ENCODE measurements at places on chromosomes 1 and 21.

- ATAC-seq = no peak
These were observed 6.9 kb downstream of the TRAPPC10 start for GRCh38 chr21:44018813-44019567.

DNA sequence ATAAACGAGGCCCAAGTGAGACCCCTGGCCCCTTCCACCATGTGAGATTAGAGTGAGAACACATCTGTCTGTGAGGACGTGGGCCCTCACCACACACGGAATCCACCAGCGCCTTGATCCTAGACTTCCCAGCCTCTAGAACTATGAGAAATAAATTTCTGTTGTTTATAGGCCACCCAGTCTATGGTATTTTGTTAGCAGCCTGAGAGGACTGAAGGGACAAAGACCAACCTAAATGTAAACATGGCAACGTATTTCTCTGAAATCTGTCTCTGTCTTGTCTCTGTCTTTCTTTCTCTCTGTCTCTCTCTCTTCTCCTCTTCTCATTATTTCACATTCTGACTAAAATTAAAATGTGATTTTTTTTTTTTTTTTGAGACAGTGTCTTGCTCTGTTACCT, 15.6 kb upstream of the IFI44L start:
- ATAC-seq = no peak

GRCh38 chr1:67759066-67759465, 74.1 kb downstream of the GADD45A start:
- no peak for ATAC-seq

DNA sequence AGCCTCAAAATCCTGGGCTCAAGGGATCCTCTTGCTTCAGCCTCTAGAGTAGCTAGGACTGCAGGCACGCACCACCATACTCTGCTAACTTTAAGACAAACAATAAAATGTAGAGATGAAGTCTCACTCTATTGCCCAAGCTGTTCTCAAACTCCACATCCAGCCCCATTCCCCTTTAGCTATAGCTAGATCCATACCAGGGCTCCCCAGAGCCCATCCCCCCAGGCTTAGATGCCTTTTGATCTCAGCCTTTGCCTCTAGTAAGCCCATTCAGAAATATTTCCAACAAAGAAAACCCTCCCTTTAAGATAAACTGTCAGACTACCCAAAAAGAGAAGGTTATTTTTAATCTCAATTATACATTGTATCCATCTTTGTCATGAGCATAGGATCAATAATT, 325.4 kb downstream of the CHRM3 start:
- no peak for ATAC-seq

- ATAC-seq = peak; percentile 95
These were observed 20.7 kb upstream of the CYP2J2 start for GRCh38 chr1:59947047-59947938.

- no peak for ATAC-seq
These were observed 42.0 kb upstream of the CD34 start for GRCh38 chr1:207952617-207953542.

DNA sequence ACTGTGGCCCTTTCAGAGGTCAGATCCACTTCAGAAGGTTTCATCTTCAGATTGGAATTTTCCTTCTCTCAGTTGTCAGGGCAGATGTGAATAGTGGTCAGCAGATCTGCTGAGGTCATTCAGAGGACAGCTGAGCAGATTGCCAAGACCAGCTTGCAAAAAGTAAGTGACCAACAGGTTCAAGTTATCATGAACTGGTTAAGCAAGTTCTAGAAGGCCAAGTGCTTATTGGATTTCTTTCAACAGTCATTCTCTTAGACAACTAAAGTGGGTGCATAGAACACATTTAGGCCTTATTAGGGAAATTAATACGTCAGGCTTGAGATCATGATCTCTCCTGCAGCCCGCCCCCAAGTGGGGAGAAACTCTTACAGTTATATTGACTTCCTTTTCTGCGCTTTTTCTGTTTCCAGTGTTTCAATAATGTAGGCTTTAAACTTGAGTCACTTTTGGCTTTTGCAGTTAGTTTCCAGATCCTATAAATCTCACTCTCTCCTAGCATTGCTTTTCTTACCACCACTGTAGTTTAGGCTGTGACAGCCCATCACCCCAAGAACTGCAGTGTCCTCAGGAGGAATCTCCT, 96.4 kb downstream of the C1orf21 start:
- peak; percentile 74 for ATAC-seq

DNA sequence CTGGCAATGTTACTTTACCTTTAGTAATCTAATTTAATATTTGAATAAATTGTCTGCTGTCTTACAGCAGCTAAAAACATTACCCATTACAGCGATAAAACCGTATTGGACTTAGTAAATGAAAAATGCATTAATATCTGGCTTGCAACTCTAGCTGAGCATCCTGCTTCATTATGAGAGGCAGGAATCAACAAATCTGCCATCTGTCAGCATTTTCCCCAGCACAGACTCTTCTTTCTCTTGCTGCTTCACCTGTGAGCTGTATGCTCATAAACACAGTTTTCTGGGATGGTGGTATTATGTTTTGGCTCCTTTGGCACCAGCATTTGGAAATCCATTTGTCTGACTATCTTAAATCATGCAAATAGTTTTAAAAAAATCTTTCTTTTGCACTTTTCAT, 487.1 kb downstream of the KCNT2 start:
- no peak for ATAC-seq

- no peak for ATAC-seq
These were observed 160.3 kb upstream of the ESRRG start for GRCh38 chr1:216883518-216883917.

GRCh38 chr1:3531928-3532327, 77.5 kb downstream of the ARHGEF16 start:
- peak; percentile 2 for ATAC-seq

GRCh38 chr1:113787663-113788062, 24.6 kb downstream of the RSBN1 start:
- ATAC-seq = no peak

GRCh38 chr21:30713766-30714165, 4.8 kb downstream of the KRTAP21-3 start:
- ATAC-seq = no peak

- ATAC-seq = peak; percentile 39
These were observed 53.3 kb downstream of the B3GALNT2 start for GRCh38 chr1:235450886-235451483.

GRCh38 chr1:156957634-156958033, 37.2 kb downstream of the LRRC71 start:
- no peak for ATAC-seq

- ATAC-seq = no peak
These were observed 21.3 kb downstream of the RALGPS2 start for GRCh38 chr1:178746345-178746744.

- ATAC-seq = no peak
These were observed 1.3 kb downstream of the TACSTD2 start for GRCh38 chr1:58575551-58576324.

- ATAC-seq = peak; percentile 90
These were observed 64.3 kb downstream of the OPTC start for GRCh38 chr1:203558064-203558760.

DNA sequence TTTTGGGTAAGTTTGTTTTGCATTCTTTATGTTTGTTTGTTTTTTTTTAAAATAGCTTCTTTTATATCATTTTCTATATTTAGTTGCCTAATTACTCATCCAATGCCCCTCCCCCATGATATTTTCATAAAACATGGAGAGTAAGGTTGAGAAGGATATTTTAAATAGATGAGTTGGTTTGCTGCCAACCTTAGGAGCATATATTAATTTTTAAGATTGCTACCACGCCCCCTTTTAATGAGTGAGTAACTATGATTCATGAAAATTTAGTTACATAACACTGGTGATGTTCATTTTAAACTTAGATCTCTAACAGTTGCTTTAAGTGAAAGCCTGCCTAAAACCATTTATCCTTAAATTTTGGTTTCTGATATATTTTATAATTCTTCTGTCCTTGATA, 18.7 kb downstream of the TMEM50A start:
- ATAC-seq = peak; percentile 47

- no peak for ATAC-seq
These were observed 28.7 kb downstream of the LYST start for GRCh38 chr1:235838021-235838420.

DNA sequence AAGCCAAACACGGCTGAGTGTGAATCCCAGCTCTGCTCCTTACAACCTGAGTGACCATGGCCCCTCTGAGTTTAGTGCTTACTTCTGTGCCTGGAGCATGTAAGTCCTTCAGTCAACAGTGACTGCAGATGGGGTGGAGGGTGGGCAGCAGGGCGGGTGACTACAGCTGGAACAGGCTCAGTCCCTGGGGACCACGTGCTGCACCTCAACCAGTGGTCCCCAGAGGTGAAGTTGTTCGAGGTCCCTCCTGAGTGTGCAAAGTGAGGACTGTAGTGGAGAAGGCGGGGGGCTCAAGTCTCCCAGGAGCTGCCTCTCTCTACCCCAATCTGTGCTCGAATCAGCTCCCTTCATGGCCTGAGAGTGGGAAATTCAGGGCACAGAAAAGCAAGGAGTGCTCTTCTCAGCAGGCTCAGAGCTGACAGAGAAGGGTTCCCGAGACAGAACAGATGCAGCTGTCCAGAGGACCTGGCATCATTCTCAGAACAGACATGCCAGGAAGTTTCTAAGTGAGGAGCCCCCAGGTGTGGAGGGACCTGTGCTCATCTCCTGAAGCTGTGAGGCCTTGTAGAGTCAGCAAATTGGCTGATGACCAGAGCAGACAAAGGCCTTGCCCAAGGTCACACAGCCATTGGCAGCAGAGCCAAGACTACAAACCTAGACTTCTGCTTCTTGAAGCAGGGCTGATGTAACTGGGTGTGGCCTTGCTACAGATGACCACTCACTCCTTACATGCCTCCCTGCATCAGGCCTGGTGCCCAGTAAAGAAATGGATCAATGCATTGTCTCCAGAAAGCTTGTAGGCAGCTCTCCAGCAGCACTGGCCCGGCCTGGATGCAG, 61.7 kb upstream of the EDN2 start:
- ATAC-seq = no peak

DNA sequence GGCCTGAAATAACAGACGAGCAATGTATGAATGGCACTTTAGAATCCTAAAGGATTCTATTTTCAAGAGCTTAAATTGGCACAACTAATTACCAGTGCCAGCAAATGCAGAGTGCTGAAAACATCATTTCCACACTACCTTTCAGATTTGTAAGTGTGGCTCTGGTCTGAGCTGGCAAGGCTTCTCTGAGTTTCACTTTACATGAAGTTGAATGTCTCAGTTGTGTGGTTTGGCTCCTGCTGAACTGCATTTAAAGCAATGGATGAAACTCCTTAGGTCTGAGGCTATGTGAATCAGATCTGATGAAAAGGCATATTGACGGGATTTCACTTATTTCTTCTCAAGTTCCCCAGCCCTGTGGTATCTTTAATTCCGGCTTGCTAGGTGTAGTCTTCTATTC, 114.8 kb upstream of the PTGFR start:
- ATAC-seq = no peak

DNA sequence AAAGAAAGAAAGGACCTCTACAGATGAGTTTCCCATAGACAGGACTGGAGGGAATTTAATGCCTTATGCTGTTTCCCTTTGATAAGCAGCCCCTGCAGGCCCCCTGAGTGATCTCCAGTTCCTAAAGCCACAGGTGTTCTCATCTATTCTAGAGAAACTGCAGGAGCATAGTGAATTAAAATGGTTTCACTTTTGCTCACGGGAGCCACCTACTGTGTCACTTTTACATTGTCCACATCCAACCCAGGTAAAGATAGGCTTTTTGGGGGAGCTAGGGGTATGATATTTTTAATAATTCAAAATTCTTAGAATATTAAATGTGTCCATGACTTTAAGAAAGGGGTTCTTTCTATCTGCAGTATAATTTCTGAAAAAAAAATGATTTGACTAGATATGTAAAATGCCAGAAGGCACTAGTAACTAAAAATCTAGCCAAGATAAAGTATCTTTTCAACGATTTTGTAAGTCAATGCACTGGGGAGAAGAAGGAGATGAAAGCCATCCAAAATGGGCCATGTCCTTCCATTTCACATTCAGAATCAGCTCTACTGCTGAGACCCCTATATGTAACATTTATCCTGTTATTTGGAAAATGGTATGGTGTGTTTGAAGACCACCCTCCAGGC, 267.3 kb upstream of the DUSP10 start:
- ATAC-seq = peak; percentile 49

- ATAC-seq = no peak
These were observed 232.1 kb downstream of the DUSP10 start for GRCh38 chr1:221509575-221510355.

DNA sequence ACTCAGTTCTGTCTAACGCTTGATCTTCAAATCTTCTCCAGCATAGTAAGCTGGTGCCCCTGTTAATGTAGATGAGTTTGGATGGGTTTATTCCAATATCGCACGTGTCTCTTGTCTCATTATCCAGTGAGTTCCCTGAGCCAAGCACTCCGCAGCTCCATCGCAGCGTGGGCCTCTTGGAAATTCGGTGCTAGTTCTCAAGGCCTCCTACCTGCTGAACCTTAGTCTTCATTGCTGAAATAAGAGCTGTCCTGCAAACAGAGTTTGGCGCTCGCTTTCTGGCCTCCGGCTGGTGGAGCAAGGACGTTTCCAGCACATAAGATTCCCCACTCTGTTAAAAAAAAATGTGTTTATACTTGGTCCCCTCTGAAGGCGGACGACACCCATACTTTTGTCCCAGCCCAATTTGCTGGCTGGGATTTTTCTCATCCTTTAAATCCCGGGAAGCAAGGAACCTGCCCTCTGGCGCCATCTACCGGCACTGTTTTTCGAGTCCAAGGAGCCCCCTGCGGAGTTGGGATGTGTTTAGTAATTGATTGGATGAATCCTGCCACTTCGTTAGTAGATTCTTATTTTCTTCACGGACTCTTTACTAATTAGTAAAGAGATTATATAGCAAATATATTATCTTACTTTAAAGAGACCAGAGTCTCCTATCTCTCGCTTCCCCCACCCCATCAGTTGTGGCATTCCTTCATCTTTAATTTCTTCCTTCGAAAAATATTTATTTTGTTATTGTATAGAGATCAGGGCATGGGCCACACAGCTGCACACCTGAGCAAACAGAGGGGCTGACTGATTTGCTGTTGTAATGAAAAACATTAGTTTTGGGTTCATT, 14.7 kb downstream of the JUN start:
- ATAC-seq = peak; percentile 25

DNA sequence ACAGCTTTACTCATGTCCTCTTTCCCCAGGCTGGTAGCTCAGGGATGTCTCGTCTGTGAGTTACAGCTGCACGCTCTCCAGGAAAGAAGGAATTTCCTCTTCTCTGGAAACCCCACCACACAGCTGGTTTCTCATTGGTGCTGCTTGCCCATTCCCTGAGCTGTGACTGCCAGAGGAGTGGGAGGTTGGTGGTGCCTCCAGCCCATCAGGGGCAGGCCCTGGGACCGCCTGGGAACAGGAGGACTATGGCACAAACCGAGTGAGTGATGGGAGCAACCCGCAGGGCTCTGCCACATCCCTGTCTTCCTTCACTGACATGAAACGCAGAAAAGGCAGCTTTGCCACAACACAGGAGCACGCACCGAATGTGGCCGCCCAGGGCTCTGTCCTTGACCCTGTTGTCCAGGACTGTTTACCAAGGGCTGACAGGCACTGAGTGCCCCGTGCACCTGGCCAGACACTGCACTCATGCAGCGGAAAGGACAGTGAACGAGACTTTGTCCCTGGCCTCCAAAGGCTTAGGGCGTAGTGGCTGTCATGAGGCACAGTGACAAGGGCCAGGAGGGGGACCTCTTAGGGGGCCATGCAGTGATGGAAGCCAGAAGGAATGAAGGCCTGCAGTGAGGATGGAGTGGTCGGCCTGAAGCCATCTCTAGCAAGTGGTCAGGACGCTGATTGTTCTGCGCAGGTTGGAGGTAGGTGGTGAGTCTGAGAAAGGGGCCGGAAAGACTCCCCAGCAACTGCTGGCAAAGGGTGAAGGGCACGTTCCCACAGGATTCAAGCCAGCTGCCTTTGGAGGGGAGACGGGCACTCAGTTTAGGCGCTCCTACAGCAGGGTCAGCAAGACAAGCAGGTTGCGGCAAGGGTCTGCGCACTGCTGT, 1.7 kb upstream of the CCNL2 start:
- no peak for ATAC-seq

GRCh38 chr1:172935062-172935592, 115.6 kb downstream of the TNFSF18 start:
- ATAC-seq = no peak

Data from esophagus mucosa (tissue), 1 donor.